ENCODE measurements at places on chromosomes 2 and 18.

- DNase-seq: no peak
These were observed 1.4 kb downstream of the DNAJC10 start for GRCh38 chr2:182717416-182717815.

DNA sequence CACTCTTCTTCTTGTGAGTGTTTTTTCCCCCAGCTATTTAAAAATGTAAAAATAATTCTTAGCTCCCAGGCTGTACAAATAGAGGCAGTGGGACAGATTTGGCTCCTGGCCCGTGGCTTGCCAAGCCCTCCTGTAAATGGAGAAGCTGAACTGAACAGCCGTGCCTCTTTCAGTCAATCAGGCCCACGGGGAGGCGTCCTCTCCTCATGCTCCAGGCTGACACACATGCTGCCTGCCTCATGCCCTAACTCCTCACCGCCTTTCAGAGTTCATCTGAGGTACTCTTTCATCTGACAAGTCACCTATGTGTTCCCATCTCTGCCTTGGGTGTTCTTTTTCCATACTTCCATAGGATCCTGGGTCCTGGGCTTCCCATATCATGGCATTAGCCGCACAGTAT is 58.9 kb downstream of the BMP10 start:
- no peak for DNase-seq

- DNase-seq: no peak
These were observed 5.9 kb downstream of the NEU4 start for GRCh38 chr2:241814643-241815476.

GRCh38 chr2:241901500-241902351 is 32.2 kb downstream of the RTP5 start:
- DNase-seq: no peak

DNA sequence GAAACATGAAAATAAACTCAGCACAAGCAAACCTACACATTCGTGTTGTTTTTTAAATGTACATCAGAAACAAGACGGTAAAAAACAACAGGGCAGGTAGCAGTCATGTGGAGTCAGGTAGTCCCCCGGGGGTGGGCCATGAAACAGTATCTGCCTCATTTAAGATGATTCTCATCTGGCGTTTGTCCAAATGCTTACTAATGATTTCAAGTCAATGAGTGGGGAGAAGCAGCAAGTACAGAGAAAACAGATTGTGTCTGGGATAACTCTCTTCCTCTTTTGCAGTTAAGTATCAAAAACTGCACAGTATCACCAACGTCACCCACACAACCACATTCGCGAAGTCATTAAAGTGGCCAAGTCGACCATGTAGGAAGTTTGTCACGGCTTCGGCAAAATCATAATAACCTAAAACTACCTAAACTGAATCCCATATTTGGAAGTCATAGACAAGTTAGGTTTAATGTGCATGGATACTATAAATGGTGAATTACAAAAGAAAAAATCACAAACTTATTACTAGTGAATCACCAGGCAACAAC is 1.3 kb downstream of the LAPTM4A start:
- DNase-seq: no peak

- DNase-seq: no peak
These were observed 199.0 kb upstream of the STK17B start for GRCh38 chr2:196370381-196370780.

GRCh38 chr2:23734416-23734815 is 192.5 kb downstream of the ATAD2B start:
- DNase-seq: no peak

DNA sequence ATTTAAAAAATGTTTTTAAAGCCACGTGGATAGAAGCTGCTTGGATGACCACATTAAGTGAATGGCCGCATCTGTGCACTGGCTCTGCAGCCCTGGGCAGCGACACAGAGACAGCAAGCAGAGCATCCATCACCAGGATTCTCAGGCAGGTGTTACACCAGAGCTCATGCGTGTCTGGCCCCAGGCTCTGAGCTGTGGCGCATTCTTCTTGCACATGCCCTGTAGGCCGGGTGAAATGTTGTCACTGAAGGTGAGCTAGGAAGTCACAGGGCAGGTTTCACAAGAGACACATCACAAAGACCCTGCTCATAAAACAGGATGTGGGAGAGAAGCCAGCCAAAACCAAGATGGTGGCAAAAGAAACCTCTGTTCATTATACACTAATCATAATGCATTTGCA is 8.4 kb upstream of the PXDN start:
- DNase-seq: no peak

DNA sequence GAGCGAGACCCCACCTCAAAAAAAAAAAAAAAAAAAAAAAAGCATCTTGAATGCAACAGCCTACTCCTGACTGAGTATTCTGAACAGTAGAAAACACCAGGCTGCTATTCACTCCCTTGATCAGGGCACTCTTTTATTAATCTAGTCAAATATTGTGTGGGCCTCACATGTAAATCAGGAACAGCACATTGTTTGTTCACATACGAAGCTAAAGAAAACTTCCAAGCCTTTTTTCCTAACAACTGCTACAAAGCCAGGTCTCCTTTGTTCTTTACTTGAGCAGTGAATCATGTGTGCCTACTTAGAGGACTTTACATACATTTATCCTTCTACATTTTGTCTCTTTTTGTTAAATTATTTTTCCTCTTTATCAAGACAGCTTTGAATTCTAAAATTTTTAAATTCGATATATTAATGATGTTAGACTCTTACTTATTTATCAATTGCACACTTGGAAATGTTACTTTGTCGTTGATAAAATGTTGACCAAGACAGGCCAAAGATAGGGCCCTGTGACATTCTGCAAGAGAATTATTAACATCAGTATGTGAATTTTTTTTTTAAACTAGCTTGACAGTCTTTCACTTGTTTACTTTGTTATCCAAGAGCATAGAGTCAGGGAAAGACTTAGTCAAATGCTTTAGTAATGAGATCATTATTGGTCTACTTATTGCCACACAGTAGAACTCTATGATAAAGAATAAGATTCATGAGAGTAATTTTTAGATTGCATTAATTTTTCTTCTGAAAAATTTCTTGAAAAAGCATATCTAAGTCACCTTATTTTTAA is 13.2 kb downstream of the SPATS2L start:
- DNase-seq: no peak

GRCh38 chr2:38875227-38875575 is 533 bp downstream of the DHX57 start:
- no peak for DNase-seq

GRCh38 chr2:16700551-16701259 is 35.1 kb upstream of the CYRIA start:
- DNase-seq: no peak

DNA sequence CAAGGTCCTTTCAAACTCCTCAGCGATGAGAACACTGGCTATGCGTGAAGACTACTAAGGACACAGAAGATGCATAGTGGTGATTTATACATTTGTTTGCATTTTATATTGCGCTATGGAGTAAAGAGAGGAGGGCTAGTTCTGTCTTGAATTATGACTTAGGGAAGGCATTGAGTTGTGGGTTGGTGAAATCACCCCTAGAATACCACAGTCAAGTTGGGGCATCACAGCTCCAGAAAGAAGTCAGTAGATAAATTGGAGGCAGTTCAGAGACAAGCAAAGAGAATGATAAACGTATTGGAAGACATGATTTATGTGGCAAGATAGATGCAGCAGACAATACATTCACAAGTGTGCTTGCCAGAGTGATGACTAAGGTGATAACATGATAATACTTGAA is 460.4 kb downstream of the EPHA4 start:
- DNase-seq: no peak

DNA sequence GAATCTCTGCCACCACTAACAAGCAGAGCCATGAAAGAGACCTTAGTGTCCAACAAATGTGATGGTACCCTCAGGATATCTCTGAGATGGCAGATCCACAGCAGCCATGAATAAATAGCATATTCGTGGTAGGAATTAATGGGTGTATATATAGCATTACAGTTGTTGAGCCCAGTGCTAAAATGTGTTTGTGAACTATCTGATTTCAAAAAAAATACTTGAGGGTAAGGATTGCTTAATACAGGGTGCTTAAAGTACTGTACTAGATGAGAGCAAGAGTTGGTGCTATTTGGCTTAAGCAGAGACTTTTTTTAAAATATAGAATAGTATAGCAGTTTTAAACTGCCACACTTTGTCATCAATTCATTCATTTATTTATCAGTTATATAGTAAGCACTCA is 101.5 kb upstream of the GALNT5 start:
- no peak for DNase-seq

DNA sequence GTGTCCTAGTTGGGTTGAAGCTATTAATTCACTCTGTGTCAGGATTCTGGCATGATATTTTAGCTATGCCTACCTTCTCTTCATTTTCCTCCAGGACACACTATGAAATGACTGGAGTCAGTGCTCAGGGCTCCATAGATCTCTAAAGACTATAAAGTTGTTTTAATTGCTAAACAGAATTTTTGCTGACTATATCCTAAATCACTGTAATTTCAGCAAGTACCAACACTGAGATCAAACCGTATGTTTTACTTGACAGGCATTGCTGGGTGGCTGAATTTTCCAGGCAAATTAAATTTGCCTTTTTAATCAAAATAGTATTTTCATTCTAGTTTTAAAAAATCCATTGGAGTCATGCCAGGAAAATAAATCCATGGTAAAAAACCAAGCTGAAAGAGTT is 138.1 kb downstream of the LRP1B start:
- DNase-seq: no peak

- DNase-seq: no peak
These were observed 51.3 kb downstream of the ZNF516 start for GRCh38 chr18:76443519-76444445.

- DNase-seq: no peak
These were observed 180.1 kb upstream of the SPOPL start for GRCh38 chr2:138321458-138321857.

GRCh38 chr2:55363636-55364035 is 56.0 kb downstream of the CCDC88A start:
- no peak for DNase-seq

DNA sequence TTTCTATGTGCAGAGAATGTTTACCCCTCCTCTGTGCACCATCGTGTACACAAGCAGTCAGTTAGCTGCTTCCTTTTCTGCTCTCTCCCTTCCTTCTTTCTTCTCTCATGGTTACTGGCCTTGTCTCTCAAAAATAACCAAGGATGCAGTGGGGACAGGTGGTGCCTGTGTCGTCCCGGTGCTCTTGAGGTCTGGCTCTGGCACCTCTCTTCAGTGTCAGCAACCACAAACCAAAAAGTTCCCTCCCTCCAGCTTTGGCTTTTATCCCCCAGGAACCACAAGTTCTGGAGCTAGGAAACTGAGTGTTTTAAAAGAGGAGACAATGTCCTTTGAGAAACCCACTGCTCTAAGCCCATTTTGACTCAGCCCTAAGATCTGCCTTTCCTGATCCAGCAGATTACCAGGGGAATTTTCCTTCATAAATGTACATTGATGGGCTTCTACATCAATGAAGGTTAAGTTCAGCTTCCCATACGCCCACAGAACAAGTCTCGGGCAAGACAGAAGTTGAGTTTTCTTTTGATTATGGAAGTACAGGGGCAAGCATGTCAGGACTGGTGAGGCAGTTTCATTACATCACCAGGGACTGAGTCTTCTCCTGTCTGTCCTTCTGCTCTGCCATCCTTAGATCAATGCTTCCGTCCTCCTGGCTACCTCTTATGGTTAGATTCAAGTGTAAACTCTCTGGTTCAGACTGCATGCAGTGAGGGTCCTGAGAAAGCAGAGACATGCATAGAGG is 232.2 kb downstream of the SETBP1 start:
- no peak for DNase-seq

DNA sequence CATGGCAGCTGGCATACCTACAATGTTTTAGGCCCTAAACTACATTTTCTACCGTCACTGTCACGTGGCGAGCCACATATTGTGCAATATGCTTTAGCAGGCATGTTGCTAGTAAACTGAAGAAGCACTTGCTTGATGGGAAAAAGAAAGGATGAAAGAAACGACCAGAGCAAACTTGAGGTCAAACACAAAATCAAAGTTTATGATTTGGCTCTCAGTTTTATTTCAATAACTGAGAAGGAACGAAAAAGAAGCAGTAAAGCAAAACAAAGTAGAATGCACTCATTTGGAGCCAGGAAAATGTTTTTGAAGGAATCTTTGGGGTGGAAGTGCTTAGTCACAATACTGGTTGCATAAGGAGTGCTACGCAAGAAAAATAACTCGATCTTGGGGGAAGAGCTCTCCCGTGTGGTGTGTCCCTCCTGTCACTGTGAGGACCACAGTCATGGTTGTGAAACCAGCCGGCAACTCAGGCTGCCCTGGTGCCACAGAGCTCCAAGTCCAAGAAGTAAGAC is 349.8 kb downstream of the RBM43 start:
- DNase-seq: no peak

- DNase-seq: no peak
These were observed 241.4 kb upstream of the CXCR4 start for GRCh38 chr2:136359121-136359965.

GRCh38 chr2:155308367-155309009 is 610.0 kb downstream of the KCNJ3 start:
- no peak for DNase-seq

GRCh38 chr2:37549598-37549997 is 121.8 kb downstream of the CDC42EP3 start:
- no peak for DNase-seq

- no peak for DNase-seq
These were observed 7.8 kb downstream of the ITGA4 start for GRCh38 chr2:181464966-181465365.

DNA sequence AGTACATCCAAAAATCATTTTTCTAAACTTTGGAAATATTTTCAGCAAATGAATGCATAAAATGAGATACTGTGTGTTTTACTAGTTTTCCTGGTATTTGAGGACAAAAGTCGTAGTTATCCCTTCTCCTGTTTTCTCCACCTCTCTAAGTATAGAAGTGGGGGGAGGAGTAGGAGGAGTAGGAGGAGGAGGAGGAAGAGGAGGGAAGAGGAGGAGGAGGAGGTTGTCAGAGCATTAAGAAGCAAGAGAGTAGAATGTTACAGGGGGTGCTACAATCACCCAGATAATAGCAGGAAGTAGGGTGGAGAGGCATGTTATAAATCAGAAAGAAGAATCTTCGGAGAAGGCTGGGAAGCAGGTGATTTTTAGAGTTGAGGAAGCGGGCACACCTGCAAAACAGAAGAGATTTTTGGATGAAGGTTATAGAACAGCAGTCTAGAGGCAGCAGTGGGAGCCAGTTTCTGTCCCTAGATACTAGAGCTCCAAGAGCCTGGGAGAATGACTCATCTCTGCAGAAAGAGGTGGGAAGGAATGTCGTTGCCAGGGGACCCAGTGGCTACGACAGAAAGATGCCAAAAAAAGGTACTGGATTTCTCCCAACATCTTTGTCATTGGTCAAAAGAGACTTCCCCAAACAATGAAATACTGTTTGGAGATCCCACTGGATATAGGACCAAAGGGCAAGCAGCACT is 44.2 kb upstream of the AQP4 start:
- DNase-seq: no peak

DNA sequence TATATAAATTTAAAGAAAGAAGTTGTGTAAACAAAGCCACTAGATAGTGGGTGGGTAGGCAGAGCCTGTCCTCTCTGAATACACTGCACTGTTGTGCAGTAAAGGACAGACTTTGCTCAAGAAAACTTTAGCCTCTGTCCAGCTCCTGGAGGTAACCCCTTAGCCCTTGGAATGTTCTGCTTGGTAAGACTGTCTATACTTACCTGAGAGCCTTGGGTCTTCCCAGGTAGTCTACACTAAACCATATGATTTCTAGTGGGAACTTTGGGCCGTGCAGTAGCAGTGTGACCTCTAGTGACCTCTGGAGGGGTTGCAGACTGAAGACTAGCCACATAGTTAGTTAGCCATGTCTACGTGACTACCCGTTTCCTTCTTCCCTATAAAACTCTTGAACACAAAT is 678.3 kb upstream of the NRXN1 start:
- no peak for DNase-seq

GRCh38 chr18:23673725-23674124 is 11.0 kb upstream of the ANKRD29 start:
- no peak for DNase-seq
